ENCODE measurements at places on chromosomes 5 and 9. TPM values are rescaled to one million over a fixed set of nuclear protein-coding genes. Genes with fewer than 3 reads are reported as not detected.

NXNL2 gene
- 3.2 TPM for total RNA-seq

RPS14 gene
- total RNA-seq: 3,649 TPM

SV2C gene
- 0.92 TPM for total RNA-seq

SEMA5A gene
- total RNA-seq: 6.6 TPM

GLRA1 gene
- not detected for total RNA-seq

FOXD4L3 gene
- total RNA-seq: not detected

IL9 gene
- total RNA-seq: not detected

CETN3 gene
- 17.4 TPM for total RNA-seq

DOCK8 gene
- total RNA-seq: 12.2 TPM

SLC1A1 gene
- total RNA-seq: 0.76 TPM

MARCHF11 gene
- total RNA-seq: 0.24 TPM

GBGT1 gene
- total RNA-seq: 30.5 TPM

RANBP17 gene
- 8.5 TPM for total RNA-seq

SUSD1 gene
- total RNA-seq: 3.7 TPM

FGF1 gene
- total RNA-seq: 0.48 TPM

SPZ1 gene
- total RNA-seq: not detected

PARP8 gene
- 11.2 TPM for total RNA-seq

TSSK1B gene
- not detected for total RNA-seq

NUDT2 gene
- 41.4 TPM for total RNA-seq

CDH9 gene
- total RNA-seq: not detected

All from ovary (tissue), 10 donors.